ENCODE measurements at places on chromosomes 11 and 22.
A peak's percentile ranks its signal among the peaks of the same experiment; 100 is the strongest.

GRCh38 chr22:22388090-22388489, 120.5 kb downstream of the ZNF280B start:
- no peak for DNase-seq

DNA sequence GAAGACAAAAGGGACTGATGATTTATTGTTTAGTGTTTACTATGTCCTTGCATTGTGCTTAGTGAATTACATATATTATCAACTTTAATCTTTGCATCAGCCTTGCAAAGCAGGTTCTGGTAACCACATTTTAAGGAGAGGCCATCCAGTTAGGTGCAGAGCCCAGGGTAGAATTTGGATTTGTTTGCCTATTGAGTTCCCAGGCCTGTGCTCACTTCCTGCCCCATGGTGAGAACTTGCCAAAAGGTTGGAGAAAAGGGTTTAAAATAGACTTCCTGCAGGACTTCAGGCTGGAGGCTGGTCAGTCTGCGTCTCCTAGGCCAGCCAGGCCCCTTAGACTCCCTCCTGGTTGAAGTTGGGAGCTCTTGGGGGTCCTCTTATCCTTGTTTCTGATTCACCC, 72.1 kb downstream of the ATXN10 start:
- no peak for DNase-seq

DNA sequence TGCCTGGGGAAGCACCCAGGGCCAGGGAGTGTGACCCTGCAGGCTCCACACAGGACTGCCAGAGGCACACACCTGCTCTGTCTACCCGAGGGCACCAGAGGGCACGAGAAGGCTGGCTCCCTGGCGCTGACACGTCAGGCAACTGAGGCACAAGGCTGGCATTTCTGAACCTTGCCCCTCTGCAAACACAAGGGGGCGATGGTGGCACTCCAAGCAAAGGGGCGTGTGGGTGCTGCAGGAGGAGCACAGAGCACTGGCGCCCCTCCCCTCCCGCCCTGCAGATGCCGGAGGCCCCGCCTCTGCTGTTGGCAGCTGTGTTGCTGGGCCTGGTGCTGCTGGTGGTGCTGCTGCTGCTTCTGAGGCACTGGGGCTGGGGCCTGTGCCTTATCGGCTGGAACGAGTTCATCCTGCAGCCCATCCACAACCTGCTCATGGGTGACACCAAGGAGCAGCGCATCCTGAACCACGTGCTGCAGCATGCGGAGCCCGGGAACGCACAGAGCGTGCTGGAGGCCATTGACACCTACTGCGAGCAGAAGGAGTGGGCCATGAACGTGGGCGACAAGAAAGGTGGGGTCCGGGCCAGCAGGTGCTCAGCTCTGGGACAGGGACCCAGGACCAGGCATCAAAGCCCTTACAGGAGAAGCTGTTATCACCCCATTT, 20.8 kb upstream of the TXNRD2 start:
- no peak for DNase-seq

- no peak for DNase-seq
Measured at GRCh38 chr11:47373876-47374719, 4.2 kb downstream of the SPI1 start.

GRCh38 chr11:45440111-45440510, 154.0 kb upstream of the SYT13 start:
- no peak for DNase-seq

- DNase-seq = no peak
Measured at GRCh38 chr22:25654676-25655075, 87.3 kb upstream of the MYO18B start.

DNA sequence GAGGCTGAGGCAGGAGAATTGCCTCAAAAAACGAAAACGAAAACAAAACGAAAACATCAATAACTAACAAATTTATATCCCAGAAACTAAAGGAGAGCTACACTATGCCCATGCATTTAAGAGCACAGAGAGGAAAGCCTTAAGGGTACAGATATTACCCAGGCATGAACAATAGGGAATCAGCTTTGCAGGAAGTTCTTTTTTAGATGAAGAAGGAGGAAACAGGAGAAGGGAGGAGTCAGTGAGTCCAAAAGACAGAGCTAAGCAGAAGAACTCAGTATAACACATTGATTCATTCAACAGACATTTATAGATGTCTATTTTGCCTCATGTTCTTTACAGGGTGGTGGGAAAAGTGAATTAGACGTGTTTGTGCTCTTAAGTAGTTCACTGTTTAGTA, 8.3 kb downstream of the MRPL17 start:
- DNase-seq = no peak

DNA sequence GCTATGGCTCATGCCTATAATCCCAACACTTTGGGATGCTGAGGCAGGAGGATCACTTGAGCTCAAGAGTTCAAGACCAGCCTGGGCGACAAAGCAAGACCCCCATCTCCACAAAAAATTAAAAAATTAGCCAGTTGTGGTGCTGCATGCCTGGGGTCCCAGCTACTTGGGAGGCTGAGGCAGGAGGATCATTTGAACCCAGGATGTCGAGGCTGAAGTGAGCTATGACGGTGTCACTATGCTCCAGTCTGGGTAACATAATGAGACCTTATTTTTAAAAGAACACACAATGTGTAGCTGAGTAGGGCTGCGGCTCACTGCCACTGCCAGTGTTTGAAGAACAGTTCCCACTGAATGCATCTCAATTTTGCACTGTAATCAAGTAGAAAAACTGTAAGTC, 7.1 kb upstream of the VPREB1 start:
- DNase-seq = no peak

GRCh38 chr11:65317025-65317786, 2.5 kb downstream of the CDC42EP2 start:
- no peak for DNase-seq

GRCh38 chr11:44916801-44917385, 33.8 kb downstream of the TP53I11 start:
- no peak for DNase-seq

- DNase-seq = no peak
Measured at GRCh38 chr11:84146826-84147225, 860.7 kb upstream of the CCDC90B start.

DNA sequence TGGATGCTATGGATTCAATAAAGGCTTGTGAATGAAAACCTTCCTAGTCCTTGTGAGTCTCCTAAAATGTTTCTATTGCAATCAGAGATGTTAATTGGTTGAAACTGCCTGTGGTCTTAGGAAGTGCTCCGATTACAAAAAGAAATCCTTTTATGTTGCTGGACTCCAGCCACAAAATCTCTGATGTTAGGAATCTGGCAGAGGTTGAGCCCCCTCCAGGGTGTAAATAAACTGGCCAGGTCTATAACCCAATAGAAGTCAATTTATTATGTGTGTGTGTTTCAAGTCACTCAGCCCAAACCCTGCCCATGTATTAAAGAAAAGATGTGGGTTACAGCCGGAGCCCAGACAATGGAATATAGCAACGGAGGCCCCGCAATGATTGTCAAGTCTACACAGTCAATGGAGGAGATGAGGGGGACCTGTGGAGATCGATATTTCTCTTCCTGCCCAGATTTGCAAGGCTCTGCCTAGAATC, 218.1 kb upstream of the SORL1-AS1 start:
- DNase-seq = no peak

GRCh38 chr22:44312766-44313165, at the start of gene SHISAL1:
Gene SHISAL1 (minus strand): TSS chr22:44312951. CDS start chr22:44300945, 12,006 bp downstream.
- no peak for DNase-seq

GRCh38 chr11:63813563-63814382, 517 bp downstream of the SPINDOC start:
- no peak for DNase-seq

DNA sequence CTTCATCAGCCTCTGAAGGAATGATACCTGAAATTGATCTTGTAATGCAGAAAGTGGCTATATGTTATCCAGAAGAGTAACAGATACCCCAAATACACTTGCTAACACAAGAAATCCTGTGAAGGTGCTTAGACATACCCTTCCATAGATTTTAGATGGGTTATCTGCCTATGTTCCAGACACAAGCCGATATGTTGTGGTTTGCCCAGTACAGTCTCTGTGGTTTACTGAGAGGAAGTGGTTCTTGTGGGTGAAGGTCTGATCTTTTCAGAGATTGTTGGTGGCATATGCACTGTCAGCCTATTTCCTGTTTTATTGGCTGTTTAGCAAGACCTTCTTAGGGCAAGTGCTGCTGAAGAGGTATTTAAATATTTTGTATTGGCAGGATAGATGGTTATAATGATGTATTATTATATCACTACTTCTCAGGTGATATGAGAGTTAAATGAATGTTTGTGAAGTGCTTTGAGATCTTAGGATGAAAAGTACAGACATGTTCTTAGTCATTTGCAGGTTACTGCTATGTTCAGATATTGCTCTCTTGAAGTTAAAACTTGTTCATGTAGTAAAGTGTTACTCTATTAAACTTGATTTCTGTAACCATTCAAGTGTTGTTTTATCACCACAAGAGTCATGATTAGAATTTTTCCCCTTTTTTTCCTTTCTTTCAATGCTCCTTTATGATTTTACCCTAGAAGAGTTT, 8.2 kb downstream of the ARHGEF12 start:
- peak; percentile 52 for DNase-seq
